Stimulated activated naive CD8-positive, alpha-beta T cell treated with anti-CD3 and anti-CD28 coated beads, Interleukin-15, Interleukin-2, amounts not matched to agents 100 U/mL and 50 U/mL, for 24 hours (primary cell): ENCODE measurements at places on chromosomes 11 and 22.

GRCh38 chr11:45525393-45525792 is 140.0 kb downstream of the CHST1 start:
- no peak for DNase-seq

DNA sequence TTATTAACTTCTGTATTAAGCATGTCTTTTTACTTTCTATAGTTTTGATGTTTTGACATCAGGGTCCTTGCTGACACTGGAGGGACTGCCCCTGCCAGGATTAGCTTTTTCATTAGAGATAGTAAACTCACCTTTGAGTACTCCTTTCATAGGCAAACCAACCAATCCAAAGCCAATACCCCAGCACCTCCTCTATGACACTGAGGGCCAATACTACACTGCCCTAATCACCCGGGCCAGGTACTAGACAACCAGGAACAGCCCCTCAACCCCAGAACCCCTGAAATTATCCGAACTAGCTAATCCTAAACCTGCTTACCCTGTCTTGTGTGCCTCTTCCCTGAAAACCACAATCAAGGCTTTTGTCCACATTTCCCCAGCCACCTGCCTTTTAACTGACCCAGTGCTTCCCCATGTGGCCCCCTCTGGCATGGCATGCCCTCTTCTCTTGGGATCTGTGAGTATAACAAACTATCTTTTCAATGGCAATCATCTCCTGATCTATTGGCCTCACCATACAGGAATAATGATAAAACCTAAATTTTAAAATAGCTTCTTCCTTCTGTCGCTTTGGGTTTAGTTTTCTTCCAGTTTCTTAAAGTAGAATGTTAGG is 31.2 kb downstream of the RAB6A start:
- peak; percentile 15 for DNase-seq

- no peak for DNase-seq
Observed at GRCh38 chr22:39953101-39953500, 7.1 kb upstream of the TMA7B start.

GRCh38 chr22:21972293-21972779 is 10.3 kb downstream of the TOP3B start:
- DNase-seq: peak; percentile 68

DNA sequence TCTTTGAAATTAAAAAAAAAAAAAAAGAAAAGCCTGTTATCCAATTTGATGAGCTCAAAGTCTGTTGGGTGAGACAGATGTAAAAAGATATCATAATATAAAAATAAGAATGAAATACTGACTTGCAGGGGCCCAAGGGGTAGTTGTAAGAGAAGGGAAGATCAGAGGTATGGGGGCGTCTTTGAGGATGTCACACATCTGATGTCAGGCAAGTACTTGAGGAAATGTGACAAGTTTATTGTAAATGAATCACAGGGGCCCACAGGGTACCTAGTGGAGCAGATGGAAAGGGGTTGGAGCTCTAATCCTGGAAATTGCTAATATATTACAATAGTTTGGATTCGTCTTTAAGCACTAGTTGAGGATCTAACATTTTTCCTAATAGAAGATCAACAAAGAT is 131.6 kb downstream of the MAML2 start:
- no peak for DNase-seq

- no peak for DNase-seq
Observed at GRCh38 chr11:66879000-66879399, 22.1 kb downstream of the LRFN4 start.

DNA sequence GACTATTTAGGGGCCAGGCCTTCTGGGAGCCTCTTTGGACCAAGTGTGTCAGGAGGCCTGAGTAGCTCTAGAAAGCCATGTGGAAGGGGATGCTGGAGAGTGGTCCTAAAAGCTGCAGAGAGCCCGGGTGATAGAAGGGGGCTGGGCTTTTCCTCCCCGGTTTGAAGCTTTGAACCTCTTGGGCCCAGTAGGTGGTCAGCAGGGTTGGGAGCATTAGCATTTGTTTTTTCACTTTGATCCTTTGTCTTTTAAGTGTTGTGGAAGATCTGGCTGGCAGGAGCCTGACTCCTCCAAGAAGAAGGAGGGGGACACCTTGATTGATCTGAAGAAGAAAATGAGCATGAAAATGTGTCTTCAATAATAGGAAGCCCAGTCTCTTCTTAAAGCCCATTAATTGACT is 596.6 kb downstream of the INSC start:
- DNase-seq: no peak

GRCh38 chr22:37365950-37366349 is 61.3 kb downstream of the ELFN2 start:
- DNase-seq: no peak

GRCh38 chr11:75342966-75343870 is 8.2 kb downstream of the ARRB1 start:
- no peak for DNase-seq

DNA sequence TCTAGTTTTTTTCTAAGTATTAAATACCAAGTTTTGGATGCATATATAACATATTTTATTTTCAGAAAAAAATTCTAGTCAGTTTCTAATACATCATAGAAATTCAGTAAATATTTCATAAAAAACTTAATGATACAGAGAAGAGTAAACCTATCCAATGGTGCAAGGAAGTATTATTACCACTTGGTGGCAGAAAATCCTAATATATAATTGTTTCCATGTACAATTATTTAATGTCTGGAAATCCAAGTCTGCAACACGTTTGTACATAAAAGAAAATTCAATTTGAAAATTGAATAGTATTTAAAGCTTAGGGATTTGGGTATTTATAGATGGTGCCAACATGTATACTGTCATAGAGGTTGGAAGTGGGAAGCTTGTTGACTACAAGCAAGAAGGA is 127.0 kb downstream of the TRPC6 start:
- DNase-seq: no peak

- no peak for DNase-seq
Observed at GRCh38 chr11:1705126-1706052, 8.4 kb downstream of the KRTAP5-6 start.

- no peak for DNase-seq
Observed at GRCh38 chr11:19816817-19817216, 104.2 kb downstream of the NAV2 start.

- no peak for DNase-seq
Observed at GRCh38 chr22:19776433-19777031, 16.0 kb downstream of the TBX1 start.

- no peak for DNase-seq
Observed at GRCh38 chr11:73325036-73325981, 17.2 kb downstream of the ARHGEF17 start.

DNA sequence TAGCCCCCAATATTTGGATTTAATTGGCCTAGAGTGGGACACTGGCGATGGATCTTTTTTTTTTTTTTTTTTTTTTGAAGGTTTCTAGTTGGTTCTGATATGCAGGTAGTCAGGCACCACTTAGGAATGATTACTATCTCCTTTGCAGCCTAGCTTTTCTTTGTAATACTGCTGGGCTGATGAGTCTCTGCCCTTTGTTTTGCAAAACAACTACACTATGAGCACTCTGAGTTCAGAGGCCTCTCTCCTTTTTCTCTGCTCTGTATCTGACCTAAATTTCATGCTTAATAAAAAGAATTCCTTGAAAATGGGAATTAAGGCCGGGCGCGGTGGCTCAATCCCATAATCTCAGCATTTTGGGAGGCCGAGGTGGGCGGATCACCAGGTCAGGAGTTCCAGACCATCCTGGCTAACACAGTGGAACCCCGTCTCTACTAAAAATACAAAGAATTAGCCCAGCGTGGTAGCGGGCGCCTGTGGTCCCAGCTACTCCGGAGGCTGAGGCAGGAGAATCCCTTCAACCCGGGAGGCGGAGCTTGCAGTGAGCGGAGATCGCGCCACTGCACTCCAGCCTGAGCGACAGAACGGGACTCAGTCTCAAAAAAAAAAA is 1312.3 kb downstream of the FAM181B start:
- no peak for DNase-seq

DNA sequence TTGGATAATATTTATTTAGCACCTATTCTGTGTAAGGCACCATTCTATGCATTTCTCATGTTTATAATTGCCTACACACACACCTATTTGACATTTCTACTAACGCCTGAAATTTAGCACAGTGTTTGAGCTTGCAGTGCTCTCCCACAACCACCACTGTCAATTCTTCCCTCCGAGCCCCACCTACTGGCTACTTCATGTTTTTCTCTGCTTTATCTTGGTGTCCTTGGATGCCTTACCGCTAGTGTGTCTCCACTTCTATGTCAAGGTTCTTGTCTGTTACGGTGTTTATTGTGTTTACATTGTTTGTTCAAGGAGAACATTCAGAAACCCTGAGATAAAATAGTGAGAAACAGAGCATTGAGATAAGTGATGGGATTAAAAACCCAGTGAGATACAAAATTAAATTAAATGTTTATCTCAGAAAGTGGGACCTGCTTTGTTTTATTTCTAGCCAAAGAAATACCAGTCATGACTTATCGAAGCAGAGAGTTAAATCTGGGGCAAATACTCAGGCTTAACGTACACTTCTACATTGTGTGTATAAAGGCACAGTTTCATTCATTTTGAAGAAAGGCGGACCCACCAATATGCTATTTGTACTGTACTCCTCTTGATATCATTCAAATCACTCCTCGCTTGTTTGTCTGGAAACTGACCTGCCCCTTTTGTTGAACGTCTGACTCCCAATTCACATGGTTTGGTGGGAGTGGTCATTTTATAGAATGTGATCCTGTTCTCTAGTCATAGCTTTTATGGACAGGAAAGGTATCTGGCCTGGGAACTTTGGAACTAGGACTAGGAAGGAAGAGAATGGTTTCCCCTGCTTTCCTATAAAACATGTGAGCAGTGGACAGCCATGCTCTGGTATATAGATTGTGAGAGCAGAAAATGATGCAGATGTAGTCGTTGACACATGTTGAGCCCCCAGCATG is 39.2 kb upstream of the SLC36A4 start:
- DNase-seq: no peak

DNA sequence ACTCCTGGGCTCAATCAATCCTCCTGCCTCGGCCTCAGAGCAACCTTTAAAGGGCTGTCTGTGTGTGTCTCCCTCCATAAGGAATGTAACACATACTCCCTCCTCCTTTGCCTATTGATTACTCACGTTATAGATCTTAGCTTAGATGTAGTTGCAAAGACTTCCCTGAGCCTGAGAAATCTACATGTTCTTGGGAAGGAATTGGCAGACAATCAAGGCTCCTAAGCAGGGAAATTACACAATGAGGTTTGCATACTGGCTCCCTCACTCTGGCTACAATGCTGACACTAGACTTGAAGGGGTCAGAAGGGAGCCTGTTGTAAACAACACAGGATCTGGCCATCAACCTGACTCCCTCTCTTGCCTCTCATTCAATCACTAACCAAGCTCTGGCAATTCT is 5.2 kb upstream of the OLFML1 start:
- DNase-seq: no peak

DNA sequence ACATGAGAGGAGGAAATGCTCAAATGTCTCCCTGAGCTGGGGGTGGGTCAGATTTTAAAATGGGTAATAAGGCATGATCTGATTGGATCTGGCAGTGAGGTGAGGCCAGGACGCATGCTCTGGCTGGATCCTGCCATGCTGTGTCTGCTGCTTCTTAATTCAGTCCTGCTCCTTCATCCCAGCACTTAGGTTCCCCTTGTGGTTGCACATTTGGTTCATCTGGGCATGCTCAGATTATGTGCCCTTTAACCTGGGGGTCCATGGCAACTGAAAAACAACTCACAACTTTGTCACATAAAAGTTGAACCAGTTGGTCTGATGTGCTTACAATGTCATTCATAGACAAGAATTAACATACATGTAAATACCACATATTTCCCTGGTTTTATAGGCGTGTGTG is 67.9 kb downstream of the PIWIL4 start:
- DNase-seq: no peak

GRCh38 chr22:33666279-33666960 is 253.9 kb downstream of the LARGE1 start:
- DNase-seq: no peak

DNA sequence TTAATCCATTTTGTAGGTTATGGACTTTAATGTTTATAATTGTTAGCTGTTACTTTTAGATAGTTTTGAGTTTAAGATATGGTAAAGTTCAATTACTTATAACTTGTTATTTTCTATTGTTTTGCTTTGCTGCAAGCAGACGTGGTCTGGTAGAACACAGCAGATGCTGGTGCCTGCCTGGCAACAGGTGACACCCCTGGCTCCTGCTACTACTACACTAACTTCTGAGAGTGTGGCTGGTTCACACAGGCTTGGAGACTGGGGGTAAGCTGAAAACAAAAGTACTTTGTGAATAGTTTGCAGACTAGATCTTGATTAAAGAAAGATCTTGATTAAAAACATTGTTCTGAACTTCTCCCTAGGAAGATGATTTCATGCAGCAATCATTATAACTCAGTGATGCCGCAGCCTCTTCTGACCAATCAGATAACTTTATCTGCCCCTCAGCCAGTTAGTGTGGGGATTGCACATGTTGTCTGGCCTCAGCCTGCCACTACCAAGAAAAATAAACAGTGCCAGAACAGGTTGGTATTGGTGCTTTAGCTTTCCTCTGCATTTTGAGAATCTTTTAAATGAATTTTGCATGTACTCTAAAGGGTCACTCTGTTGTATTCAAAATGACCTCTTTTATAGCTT is 90.4 kb downstream of the HIPK3 start:
- no peak for DNase-seq

GRCh38 chr11:117391181-117391580 is 63.5 kb downstream of the CEP164 start:
- DNase-seq: no peak

DNA sequence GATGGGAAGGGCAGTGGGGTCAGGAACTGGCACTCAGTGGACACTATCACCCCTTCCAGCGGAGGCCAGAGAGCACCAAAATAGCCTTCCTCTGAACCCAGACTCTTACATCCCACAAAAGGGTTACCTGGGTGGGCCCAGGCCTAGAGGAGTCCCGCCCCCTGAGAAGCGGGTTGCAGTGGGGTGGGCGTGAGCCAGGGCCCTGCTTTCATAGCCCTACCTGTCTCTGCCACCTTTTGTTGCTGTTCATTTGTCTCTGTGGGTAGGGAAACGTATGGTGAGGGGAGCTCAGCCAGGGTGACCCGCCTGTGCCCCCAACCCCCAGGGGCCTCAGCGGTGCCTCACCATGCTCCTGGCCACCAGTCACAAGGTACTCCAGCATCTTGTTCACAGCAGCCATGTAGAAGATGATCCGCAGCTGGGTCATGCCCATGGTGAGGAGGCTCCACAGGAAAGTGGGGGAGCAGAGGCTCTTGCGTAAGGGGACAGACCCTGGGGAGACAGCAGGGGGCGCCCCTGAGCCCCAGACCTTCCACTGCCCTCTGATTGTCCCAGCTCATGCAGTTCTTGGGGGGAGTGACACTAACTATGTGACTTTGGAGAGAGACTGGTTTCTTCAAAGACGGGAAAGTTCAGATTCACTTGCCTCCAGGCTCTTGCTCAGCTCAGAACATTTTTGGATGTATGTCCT is 24.0 kb downstream of the SLC43A1 start:
- DNase-seq: peak; percentile 70

GRCh38 chr22:36067235-36067558 is 38.6 kb upstream of the RBFOX2 start:
- no peak for DNase-seq

- DNase-seq: no peak
Observed at GRCh38 chr11:78289552-78290292, 101.0 kb downstream of the USP35 start.

GRCh38 chr22:43862074-43862881 is at the start of gene SULT4A1:
TSS of gene SULT4A1 (minus strand) at chr22:43862513. CDS start at chr22:43862382, 131 bp downstream.
- no peak for DNase-seq
